ENCODE measurements at places on chromosomes 4 and X.

- no peak for DNase-seq
Measured at GRCh38 chr4:25107827-25108516, 52.3 kb downstream of the SEPSECS start.

- no peak for DNase-seq
Measured at GRCh38 chr4:76000279-76000678, 7.0 kb downstream of the CXCL9 start.

GRCh38 chr4:181301735-181302710, 941.2 kb upstream of the TENM3 start:
- peak; percentile 20 for DNase-seq

DNA sequence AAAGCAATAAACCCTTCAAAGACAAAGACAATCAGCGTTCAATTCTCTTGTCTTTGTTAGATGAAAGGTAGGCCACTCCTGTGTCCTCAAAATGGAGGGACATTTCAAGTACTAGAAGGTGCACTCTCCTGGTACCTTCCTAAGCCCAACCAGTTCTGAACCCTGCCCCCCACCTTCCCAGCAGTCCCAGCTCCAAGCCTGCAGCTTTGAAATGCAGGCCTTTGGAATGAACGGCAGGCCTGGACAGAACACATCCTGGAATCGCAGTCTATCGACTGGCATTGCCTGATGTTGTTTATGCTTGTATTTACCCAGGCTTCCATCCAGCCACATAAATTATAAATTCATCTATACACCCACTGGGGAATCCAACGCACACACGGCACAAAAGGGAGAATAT, 47.4 kb downstream of the RASGEF1B start:
- no peak for DNase-seq

DNA sequence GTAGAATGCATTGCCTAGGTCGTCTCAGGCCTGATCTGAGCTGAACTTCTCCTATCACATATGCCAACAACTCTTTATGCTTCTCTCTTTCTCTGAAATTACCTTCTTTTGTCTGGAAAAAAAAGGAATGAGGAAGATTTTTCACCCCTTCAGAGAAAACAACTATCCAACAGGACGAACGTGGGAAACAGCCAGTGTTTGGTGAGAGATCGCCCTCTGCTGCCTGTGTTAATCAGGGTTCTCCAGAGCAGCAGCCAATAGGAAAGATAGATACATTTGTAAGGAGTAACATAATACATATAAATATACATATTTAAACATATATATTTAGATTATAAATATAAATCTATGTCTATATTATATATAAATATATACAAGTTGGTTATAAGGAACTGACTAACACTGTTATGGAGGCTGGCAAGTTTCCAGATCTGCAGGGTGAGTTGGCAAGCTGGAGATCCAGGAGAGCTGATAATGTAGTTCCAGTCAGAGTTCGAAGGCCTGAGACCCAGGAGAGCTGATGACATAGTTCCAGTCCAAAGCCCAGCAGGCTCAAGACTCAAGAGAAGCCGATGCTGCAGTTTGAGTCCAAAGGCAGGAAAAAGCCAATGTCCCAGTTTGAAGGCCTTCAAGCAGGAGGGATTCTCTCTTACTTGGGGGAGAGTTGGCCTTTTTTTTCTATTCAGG, 13.3 kb downstream of the CETN2 start:
- DNase-seq, result no peak

GRCh38 chr4:55397520-55398321, 2.0 kb downstream of the TMEM165 start:
- DNase-seq, result no peak

DNA sequence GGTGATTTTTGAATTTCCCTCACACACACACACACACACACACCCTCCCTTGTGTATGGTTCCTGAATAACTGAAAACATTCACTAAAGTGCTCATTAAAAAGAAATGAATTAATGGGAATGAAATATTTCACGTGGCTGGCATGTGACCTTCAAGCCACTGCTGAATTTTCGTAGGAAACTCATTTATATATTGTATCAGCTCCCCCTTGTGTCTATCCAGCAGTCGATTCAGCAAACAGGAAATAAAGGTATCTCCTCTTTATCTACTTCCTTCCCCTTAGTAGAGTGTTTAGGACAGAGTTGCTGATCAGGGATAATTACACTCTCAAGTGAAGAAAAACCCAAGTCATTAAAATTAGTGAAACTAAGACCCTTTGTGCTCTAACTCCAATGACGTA, 912.6 kb upstream of the LCORL start:
- no peak for DNase-seq

DNA sequence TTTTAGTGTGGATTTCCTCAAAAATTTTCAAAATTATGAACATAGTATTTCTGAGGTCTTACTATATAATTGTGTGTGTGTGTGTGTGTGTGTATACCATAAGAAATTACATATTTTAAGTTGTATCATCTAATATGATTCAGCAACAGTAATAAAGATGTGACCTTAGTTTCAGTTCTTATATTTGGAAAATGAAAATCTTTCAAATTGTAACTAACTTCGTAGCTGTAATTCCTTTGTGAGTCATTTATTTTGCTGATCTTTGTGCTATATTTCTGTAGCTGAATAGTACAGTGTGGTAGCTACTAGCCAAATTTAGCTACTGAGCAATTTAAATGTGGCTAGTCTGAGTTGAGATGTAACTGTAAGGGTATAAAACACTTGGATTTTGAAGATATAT, 116.4 kb downstream of the RAP1GDS1 start:
- no peak for DNase-seq

DNA sequence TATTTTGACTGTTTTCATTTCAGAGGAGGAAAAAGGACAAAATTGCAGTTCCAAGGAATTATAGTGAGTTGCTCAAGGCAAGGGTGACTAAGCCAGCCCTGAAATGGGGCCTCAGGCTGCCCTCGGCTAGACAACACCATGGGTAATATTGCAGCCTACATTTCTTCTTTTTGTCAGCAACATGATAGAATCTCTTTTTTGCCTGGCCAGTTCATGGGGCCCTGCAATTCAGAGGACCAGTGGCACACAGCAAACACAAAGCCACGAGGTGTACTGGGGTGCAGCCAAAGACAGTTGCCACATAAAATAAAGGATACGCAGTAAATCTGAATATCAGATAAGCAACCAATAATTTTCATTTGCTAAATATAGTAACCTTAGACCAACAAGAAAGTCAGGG, 41.8 kb downstream of the RBM47 start:
- DNase-seq, result no peak

GRCh38 chrX:106862972-106863688, 40.0 kb downstream of the RIPPLY1 start:
- DNase-seq, result peak; percentile 9

- DNase-seq, result no peak
Measured at GRCh38 chrX:20132666-20133065, 9.0 kb downstream of the EIF1AX start.

- DNase-seq, result no peak
Measured at GRCh38 chrX:38596939-38597338, 35.6 kb downstream of the TSPAN7 start.

GRCh38 chr4:145099653-145100052, 1.5 kb downstream of the ABCE1 start:
- no peak for DNase-seq

Measured in activated CD4-positive, alpha-beta T cell treated with anti-CD3 and anti-CD28 coated beads, Interleukin-2, amount 10 ng/mL, durations not matched to agents 7 days and 5 days (primary cell).